Caco-2 (cell line): ENCODE measurements at places on chromosomes 16 and 17.

DNA sequence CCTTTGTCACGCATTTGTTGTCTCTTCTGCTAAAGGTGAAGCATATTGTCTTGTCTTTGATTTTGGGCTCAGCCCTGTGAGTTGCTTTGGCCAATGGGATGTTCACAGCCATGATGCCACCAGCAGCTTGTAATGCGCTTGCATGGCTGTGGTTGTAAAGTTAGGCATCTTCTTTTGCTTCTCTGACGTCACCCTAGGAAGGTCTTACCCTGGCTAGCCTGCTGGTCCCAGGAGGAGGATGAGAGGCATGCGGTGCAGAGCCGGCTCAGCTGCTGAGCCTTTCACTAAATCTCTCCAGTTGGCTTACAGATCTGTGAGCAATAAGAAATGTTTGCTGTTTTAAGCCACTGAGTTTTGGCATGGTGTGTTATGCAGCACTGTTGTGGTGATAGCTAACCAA is 40.8 kb downstream of the IRX6 start:
- DNase-seq: no peak

GRCh38 chr17:38421871-38422827 is 6.1 kb upstream of the ARHGAP23 start:
- no peak for DNase-seq

- no peak for DNase-seq
Observed at GRCh38 chr17:81286491-81287145, 8.5 kb downstream of the SLC38A10 start.

GRCh38 chr17:3892095-3892998 is 506 bp downstream of the CAMKK1 start:
- peak; percentile 40 for DNase-seq

GRCh38 chr17:77719806-77720205 is 238.7 kb upstream of the TNRC6C start:
- DNase-seq: no peak

DNA sequence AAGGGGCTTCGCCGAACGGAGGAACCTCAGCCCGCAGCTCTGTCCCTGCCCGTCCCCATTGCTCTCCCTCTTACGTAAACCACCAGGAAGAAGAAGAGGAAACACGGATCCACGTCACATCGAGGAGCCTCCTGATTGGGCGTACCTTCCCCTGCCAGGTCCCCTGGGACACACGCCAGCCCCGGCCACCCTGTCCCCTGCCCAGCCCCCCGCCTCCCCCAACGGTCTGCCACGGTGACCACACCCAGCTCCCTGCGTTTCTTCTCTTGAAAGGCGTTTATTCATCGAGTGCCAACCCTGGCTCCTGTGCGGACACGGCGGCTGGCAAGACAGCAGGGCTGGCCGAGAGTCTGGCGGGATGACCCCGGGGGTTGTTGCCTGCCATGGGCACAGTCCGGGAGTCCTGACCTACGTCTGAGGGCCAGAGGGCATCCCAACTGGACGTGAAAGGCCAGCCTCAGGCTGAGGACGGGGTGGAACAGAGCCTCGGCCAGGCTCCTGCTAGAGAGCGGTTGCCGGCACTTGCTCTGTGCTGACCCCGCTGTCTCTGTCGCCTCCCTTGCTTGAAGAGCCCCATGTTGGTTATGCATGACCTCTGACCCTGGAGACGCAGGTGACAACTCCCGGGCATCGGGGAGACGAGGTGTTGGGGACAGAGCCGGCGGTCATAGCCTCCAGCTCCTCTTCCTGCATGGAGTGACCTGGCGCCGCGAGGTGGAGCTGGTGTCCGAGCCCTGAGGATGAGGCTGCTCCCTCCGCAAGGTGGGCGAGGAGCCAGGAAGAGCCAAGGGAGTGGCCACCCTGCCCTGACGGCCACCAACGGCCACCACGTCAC is 40.5 kb upstream of the ACSF3 start:
- peak; percentile 81 for DNase-seq
